ENCODE measurements at places on chromosomes 6 and 20. TPM values are rescaled to one million over a fixed set of nuclear protein-coding genes. Genes with fewer than 3 reads are reported as not detected.

Gene PCED1A
- 59.4 TPM for total RNA-seq

Gene DEF6
- 7.6 TPM for total RNA-seq

Gene VIP
- total RNA-seq, result 0.68 TPM

Gene LHFPL5
- total RNA-seq, result not detected

Gene C20orf204
- total RNA-seq, result 0.68 TPM

Gene SLC35D3
- 1.8 TPM for total RNA-seq

Gene CDC5L
- total RNA-seq, result 17.5 TPM

Gene EPPIN
- not detected for total RNA-seq

Gene TUBB2A
- 9.8 TPM for total RNA-seq
